ENCODE measurements at places on chromosomes 11 and 22.

DNA sequence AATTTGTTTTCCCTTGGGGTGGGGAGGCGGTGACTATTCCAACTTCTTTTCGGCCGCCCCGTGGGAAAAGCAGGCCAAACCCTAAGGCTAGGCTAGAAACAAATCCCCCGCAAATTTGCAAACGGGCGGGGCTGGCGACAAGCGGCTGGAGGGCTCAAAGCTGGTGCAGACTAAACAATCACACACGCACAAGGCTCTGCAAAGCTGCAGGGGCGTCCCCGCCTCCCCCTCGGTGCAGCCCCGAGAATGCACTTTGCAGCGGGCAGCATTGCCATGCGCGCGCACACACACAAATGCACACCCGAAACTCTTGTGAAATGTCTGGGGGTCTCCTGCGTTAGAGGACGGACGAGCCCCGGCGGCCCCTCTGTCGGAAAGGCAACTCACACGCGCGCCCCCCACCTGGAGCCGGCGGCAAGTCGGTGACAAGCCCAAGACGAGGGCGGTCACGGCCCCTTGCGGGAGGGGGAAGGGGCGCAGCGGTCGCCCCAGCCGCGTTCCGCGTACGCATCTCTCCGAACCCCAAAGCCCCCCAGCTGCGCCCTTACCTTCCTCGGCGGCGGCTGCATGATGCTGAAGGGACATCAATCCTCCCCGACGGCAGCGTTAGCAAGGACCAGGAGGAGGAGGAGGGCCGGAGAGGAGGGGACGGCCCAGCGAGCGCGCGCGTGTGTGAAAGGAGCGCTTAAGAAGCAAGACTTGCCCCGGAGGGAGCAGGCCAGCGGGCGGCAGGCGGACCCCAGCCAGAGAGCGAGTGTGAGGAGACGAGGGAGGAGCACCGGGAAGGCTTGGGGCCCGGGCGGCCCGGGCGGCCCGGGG lies 600 bp downstream of the FCHSD2 start:
- DNase-seq: peak; percentile 52

GRCh38 chr11:43557553-43558110 lies 122.9 kb upstream of the HSD17B12 start:
- no peak for DNase-seq

DNA sequence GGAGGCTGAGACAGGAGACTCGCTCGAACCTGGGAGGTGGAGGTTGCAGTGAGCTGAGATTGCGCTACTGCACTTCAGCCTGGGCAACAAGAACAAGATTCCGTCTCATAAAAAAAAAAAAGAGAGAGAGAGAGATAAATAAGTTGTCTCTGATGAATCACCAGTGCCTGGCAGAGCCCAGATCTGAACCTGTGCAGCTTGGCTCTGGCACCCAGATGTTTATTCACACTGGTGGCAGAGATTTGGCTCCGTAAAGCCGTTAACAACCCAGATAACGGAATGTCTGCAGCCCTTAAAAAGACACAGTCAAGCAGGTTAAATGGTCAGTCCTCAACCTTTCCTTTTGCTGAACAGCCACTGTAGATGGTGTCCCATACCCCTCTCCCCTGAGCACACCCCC lies 33.5 kb upstream of the RTL6 start:
- no peak for DNase-seq

- DNase-seq: no peak
Observed at GRCh38 chr11:85965202-85965601, 103.7 kb downstream of the PICALM start.

- DNase-seq: no peak
Observed at GRCh38 chr22:17060126-17060525, 24.7 kb upstream of the IL17RA start.

- no peak for DNase-seq
Observed at GRCh38 chr11:33001751-33002542, 13.7 kb upstream of the DEPDC7 start.

DNA sequence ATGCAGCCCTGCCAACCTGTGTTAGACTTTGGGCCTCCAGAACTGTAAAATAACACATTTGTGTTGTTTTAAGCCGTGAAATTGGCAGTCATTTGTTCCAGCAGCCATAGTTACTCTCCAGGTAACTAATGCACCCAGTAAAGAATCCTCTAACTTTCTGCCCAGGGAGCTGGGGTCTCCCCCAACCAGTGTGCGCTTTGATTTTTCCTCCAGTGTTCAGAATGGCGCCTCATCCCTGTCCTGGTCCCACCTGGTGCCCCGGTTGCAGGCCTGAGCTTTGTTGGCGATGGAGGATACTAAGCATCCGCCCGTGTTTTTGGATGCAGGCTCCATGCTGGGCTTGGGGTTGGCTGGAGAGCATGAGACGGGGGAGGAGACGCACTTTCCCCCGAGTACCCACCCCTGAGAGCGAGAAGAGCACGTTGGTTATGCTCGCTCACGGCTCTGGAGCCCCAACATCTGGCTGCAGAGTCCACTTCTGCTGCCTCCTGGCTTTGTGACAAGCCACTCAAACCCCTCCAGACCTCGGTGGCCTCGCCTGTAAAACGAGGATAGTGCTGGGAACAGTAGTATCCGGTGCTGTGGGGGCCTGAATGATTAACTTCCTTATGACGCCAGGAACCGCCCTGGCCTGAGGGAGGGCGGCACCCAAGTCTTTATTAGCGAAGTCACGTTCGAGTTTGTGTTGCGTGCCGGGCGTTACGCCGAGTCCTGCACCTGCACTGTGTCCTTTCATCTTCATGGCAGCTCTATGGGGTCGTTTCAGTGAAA lies 25.8 kb downstream of the MRGPRD start:
- DNase-seq: no peak

GRCh38 chr22:35835998-35836691 lies 118.5 kb downstream of the APOL5 start:
- DNase-seq: no peak

DNA sequence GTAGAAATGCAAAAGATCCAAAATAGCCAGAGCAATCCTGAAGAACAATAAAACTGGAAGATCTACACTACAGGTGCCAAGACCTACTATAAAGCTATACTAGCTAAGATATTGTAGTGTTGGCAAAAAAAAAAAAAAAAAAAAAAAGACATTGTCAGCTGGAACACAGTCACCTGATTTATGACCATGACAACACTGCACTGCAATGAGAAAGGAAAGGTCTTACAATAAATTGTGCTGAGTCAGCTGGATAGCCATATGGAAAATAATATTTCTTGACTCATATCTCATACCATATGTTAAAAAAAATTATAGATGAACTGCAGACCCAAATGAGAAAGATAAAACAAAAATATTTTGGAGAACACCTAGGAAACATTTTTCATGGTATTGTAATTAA lies 3.1 kb upstream of the PANX3 start:
- DNase-seq: no peak

GRCh38 chr11:6799402-6799801 lies at the start of gene OR6A2:
TSS of gene OR6A2 (minus strand) at chr11:6799689. CDS start at chr11:6795708, 3,981 bp downstream.
- DNase-seq: no peak

DNA sequence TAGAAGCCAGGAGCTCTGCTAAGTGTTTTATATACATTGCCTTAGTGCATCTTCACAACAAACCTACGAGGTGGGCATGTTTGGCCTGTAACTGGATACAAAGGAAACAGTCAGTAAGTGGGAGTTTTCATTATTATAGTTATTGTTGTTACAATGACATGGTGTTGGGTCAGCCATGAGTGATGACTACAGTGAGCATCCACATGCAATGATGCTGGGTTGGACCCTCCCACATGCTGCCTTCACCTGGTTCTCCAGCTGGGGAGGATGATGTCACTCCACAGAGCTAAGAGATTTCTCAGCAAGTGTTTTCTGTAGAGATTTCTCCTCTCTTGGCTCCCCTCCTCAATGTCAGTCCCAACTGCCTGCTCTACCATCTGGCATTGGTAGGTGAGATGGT lies 59.3 kb downstream of the EHF start:
- DNase-seq: no peak

- DNase-seq: no peak
Observed at GRCh38 chr11:100994966-100995365, 134.6 kb downstream of the PGR start.

GRCh38 chr11:112864672-112865071 lies 96.5 kb upstream of the NCAM1 start:
- DNase-seq: no peak

DNA sequence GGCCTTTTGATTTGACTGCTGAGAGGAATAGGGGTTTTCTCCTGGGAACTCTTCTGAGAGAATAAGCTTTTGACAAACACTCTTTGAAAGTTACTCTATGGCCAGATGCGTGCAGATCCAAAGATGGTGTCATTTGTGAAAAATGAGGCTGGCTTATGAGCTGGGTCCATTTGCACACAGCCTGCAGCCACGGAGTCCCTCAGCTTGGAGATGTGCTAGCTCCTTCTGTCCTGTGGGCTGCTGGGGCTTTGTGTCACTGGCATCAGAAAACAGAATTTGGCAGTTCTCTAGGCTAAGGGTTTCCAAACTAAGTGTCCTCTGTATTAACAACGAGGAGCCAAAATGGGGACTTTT lies 702.4 kb downstream of the NTM start:
- no peak for DNase-seq

DNA sequence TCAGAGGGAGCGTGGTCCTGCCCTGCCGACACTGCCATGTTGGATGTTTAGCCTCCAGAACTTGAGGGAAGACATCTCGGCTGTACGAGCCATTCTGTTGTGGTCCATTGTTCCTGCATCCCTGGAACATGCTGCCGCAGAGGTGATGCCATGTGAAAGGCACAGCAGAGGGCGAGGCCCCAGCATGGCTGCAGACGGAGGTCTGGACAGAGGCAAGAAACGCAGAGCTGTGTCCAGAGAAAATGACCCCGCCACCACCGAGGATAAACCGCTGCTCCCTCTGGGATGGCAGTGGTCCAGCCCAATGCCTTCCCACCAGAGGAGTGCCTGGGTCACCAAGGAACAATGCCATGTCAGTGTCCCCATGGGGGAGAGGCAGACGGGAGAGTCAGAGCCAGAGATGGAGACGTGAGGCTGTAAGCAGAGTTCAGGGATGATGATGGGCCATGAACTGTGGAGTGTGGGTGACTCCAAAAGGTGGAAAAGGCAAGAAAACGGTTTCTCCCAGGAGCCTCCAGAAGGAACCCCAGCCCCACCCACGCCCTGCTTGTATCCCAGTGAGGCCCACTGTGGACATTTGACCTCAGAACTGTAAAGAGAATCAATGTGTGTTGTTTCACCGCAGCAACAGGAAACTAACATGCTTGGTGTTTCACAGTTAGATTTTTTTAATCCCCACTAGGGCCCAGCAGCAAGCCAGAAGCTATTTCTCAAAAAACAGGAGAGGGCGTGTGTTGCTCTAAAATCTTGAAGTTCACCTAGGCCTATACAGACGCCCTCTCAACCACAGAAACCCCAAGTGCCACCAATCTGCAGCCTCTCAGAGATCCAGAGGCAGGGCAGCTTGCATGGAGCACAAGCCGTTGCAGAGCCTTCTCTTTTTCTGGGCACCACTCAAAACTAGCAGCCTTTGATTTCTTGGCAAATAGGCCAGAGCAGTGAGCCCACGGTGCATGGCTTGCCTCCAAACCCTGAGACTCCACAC lies 1422.9 kb downstream of the TBC1D22A start:
- DNase-seq: peak; percentile 39

DNA sequence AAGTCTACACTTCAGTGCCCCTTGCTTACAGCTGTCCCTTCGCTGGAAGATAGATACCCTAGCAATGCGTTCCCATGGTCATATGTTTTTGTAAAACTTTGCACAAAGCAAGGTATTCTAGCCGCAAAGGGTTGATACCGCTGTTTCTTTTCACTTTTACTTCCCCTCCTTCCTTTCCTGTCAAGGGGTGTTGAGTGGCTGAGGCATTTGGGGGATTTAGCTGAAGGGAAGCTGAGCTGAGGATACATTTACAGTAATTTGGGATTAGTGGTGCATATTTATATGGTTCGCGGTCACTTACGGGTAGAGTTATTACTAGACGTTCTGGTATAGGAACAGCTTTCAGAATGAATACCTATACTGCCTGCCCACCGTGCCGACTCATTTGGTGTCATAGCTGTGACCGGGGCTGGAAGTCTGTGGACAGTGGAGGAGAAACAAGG lies 86.9 kb upstream of the WNT11 start:
- DNase-seq: no peak

- DNase-seq: no peak
Observed at GRCh38 chr11:126658306-126659056, 303.0 kb downstream of the ST3GAL4 start.

Measured in CD8-positive, alpha-beta memory T cell (primary cell).